ENCODE measurements at places on chromosomes 3 and 15. TPM values are rescaled to one million over a fixed set of nuclear protein-coding genes. Genes with fewer than 3 reads are reported as not detected.

Gene FEZF2
- not detected for polyA plus RNA-seq

Gene MST1
- polyA plus RNA-seq: 152 TPM

Gene FHIT
- polyA plus RNA-seq: 61.2 TPM

DNA sequence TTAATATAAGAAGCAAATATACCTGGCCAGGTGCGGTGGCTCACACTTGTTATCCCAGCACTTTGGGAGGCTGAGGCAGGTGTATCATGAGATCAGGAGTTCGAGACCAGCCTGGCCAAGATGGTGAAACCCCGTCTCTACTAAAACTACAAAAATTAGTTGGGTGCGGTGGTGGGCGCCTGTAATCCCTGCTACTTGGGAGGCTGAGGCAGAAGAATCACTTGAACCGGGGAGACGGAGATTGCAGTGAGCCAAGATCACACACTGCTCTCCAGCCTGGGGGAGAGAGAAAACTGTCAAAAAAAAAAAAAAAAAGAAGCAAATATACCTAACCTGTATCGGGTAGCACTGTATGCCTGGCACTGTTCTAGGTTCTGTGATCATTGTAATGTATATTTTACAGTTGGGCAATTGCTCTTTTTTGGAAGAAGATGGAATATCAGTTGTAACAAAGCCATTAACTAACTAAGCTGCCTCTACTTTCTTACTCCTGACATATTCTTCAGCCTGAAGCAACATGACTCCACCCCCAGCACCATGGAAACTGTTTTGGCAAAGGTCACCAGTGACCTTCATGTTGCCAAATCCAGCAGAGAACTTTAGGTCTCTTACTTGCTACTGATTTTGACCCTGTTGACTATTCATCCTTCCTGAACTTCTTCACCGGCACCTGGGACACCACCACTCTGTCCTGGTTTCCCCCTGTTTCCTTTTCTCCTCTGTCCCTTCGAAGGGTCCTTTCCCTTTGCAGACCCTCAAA lies 203.8 kb downstream of the RPLP1 start:
- no peak for DNase-seq

DNA sequence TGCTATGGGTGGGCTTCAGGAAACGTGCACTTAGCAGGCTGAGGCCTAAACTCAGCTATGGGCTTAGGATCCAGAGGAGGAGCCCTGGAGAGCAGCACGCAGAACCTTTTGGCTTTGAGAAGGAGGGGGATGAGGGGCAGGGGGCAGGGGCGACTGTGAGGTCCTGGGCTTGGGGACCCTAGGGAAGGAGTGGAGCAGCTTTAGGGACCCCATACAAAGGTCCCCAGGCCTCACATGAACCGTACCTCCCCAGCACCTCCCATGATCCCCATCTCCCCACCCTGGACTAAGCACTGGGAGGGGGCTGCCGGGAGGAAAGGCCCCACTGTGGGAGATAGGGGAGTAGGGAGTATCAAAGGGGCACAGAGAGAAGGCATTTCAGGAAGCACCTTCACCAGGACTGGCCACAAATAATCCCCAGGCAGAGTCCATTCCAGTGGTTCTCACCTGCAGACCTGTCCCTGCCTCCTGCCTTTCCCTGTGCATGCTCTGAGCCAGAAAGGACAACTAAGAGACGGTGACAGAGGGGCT lies 62.0 kb upstream of the KLF13 start:
- no peak for DNase-seq

GRCh38 chr15:81887912-81888311 lies 157.9 kb downstream of the MEX3B start:
- no peak for DNase-seq

GRCh38 chr3:180855956-180856355 lies 56.5 kb upstream of the FXR1 start:
- no peak for DNase-seq

DNA sequence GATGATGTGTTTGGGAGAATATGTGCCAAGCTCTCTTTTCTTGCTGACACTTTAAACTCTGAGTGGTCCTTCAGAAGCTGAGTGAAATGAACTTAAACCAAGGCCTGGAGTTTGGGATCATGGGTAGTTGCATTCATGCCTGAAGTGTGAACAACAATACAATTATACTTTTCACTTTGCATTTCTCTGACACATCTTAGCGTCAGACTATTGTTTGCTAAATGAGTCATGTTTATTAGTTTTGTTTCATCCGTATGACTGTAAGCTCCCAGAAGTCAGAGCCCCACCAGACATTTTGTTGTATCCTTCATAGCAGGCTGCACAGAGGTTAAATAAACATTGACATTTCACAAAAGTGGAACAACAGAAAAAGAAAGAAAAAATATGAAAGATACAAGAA lies 542.6 kb downstream of the TUSC7 start:
- no peak for DNase-seq

DNA sequence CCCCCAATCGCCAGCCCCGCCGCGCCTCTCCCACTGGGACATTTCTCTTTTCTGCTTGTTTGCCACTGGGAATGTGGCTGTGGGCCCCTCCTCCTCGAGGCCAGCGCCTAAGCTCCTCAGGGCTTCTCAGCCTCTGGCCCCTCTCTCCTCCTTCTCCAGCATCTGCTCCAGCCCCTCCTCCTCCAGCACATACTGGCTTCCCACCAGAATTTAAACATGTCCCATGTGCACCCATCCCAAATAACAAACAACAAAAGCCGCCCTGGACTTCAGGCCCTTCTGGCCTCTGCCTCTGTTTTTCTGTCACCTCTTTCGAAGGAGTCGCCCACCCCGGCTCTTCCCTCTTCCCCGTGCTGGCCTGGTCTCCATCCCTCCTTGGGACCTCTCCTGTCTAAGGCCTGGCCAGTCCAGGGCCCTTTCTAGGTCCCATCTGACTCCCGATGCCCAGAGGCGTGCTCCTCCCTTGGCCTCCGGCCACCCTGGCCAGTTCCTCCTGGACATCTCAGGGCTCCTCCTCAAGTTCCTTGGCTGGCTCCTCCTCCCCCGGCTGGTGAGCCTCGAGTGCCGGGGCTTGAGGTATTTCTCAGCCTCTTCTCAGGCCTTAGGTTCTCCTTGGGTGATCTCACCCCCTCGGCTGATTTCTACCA lies 94.6 kb upstream of the SLC6A6 start:
- DNase-seq: no peak

Data from kidney (tissue), 22 donors.